ENCODE measurements at places on chromosomes 4 and X. TPM values are rescaled to one million over a fixed set of nuclear protein-coding genes. Genes with fewer than 3 reads are reported as not detected.

GRCh38 chrX:68910731-68911428, 82.1 kb downstream of the EFNB1 start:
- DNase-seq = no peak

GRCh38 chr4:62771983-62772557, 1571.9 kb downstream of the ADGRL3 start:
- no peak for DNase-seq

The GCNA gene
- 3.0 TPM for total RNA-seq

GRCh38 chr4:169617306-169617705, 3.1 kb upstream of the CLCN3 start:
- DNase-seq = no peak

DNA sequence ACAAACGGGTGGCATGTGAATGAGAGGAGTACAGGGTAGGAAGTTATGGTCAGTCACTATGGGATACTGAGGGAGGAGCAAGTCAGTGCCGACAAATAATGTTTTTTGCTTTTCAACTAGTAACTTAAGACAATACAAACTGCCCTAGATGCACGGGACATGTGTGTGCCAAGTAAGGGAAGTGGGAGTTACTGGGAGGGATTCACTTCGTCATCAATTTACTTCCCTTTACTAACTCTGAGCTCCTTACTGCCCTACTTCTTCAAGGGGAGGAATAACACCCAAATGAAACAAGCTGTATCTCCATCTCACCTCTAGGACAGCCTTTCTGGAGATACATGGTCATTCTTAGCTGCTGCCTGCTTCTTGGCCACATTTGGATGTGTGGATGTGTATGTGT, 97.7 kb downstream of the DGKK start:
- no peak for DNase-seq

The XPNPEP2 gene
- total RNA-seq = 41.9 TPM

The USP38 gene
- total RNA-seq = 25.9 TPM

All from transverse colon (tissue), 4 donors.